Stimulated activated CD8-positive, alpha-beta memory T cell treated with anti-CD3 and anti-CD28 coated beads, Interleukin-4, amount 100 ng/mL, for 4 hours (primary cell): ENCODE measurements at places on chromosomes 11 and 22.

DNA sequence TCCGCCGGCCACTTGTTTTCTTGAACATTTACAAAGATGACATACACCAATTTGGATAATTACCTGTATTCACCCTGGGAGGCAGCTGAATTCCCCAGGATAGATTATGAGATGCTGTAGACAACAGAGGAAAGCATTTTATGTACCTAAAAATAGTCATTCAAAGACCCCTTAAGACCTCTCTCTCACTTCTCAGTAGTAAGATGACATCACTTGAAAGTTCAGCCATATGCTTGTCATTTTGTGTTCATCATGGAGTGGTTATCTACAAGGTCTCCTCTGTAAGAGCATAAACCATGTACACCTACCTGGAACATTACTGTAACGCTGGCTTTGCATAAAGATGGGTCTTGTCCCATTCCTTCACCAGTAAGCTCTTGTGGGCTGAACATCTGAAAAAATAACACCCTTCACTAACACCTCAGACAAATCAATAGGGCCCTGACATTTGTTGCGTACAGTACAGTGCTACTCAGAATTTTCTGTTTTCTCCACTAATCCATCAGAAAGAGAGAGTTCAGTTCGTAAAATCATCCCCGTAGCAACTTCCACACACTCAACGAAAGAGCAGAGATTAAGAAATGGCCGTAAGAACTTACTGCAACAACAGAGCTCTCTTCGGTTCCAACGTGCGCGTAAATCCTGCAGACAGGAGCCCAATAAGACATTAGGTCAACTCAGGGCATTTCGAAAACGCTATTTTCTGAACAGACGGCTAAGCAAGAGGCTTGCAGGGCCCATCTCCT, 15.6 kb upstream of the WDR74 start:
- DNase-seq: no peak

DNA sequence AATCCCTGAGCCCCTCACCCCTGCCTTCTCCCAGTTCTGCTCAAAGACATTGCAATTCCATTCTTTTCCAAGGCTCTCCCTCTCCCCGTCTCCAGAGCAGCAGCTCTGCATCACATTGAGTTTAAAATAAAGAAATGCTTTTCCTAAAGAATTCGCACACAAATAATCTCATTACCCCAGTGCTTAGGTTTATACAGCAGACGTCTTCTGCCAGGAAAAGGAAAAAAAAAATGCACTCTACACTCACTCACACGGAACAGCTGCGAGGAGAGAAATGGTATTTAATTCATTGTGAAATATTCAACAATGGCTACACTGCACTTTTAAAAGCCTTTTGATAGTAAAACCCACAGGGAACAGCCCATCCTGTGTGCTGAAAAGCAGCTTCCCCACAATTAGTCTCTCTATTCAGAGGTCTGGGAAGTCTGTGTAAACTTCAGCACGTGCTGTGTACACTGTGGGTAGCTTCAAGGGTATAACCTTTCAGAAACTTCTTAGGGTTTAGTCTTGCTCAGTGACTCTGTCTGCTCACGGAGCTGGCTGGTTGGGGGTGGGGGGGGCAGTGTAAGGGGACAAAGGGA, 42.8 kb downstream of the ETS1 start:
- no peak for DNase-seq

DNA sequence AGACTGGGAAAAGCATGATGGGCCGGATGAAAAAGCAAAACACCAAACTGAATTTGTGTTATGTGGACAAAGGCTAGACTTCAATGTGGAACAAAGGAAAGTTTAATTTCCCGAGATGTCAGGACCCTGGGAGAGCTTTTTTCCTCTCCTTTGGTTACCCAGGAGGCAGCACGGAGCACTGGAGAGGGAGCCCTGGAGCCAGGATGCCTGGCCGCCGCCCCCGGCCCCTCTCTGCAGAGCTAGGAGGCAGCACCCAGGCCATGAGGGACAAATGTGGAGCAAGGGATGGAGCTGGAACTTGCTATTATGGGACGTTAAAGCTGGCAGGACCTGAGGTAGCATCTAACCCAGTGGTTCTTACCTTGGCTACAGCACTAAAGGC, 108.9 kb downstream of the MORC2 start:
- no peak for DNase-seq

DNA sequence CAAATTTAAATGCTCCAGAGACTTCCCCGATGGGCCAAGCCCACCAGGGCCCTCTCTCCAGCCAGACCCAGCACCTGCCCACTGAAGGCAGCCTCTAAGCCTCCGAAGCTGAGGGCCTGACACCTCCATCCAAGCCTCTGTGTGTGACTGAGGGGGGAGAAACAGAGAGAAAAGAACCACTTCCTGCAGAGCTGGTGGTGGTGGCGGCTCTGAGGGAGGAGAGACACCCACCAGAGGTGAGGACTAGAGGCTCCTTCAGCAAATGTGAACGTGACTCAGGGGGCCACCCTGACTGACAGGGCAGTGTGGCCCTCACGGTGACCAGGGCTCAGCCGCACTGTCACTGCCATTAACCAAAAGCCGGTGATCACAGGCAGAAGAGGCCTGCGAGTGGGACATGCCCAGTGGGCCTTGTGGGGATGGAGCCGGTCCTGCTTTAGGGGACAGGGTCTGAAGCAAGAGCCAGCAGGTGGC, 31.0 kb upstream of the CD5 start:
- DNase-seq: no peak

DNA sequence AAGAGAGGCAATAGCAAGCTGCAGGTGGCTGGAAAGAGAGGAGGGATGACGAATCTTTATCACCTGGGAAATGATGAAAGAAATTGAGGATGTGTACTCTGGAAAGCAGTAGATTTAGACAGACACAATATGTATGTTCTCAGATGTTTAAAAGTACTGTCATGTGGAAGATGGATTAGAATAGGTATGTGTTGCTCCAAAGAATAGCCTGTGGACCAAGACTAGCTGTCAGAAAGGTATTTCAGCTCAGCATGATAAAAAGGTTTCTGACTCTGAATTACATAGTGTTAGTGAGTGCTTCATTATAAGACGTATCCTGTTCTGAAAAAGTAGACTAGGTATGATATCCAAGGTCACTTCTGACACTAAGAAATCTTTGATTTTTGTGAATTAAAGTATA, 322.4 kb downstream of the CNTN5 start:
- DNase-seq: no peak

DNA sequence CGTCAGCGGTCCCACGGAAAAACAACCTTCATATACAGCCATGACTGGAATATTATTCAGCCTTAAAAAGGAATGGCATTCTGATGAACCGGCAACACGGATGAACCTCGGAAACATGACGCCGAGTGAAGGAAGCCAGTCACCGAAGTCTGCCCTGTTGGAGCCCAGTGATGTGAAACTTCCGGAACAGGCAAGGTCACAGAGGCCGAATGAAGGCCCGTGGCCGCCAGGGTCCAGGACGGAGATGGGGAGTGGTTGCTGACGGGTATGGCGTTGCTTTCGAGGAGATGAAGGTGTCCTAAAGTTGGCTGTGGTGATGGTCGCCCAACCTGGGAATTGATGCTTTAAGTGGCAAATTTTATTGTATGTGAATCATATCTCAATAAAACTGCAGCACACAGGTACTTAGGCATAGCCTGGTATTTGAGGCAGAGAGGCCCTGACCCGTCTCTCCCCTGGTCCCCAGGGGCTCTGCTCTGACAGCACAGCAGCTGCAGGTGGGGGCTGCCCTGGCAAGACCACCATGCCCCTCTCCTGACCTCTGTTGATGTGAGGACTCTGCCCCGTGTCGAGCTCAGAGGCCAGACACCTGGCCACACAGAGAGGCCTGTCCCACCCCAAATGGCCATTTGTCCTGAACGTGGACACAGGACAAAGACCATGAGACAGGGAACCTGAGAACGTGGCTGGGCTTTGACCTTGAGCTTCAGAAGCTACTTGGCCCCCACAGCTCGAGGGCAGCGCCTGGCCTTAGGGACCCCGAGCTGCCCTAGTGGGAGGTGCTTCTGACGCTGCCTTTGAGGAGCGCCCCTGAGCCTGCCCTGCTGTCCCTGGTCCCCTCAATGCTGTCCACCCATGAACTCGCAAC, 1090.8 kb downstream of the BRD1 start:
- DNase-seq: no peak

DNA sequence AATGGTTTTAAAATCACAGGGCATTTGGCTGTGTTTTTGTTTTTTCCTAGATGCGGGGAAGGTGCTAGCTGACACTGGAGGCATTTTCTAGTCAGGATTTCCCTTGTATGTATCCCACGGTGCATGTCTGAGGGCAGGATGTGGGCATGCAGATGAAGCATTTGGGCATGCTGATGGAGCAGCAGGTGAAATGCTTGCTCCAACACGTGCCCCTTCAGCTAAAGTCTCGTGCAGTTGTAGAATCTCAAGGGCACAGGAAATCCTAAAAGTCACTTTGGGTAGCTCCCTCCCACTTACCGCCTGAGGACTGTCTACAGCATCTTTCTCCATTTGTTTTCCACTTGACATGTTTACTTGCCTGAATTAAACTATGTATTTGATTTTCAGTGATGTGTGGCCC, 429.4 kb upstream of the B3GAT1 start:
- no peak for DNase-seq

DNA sequence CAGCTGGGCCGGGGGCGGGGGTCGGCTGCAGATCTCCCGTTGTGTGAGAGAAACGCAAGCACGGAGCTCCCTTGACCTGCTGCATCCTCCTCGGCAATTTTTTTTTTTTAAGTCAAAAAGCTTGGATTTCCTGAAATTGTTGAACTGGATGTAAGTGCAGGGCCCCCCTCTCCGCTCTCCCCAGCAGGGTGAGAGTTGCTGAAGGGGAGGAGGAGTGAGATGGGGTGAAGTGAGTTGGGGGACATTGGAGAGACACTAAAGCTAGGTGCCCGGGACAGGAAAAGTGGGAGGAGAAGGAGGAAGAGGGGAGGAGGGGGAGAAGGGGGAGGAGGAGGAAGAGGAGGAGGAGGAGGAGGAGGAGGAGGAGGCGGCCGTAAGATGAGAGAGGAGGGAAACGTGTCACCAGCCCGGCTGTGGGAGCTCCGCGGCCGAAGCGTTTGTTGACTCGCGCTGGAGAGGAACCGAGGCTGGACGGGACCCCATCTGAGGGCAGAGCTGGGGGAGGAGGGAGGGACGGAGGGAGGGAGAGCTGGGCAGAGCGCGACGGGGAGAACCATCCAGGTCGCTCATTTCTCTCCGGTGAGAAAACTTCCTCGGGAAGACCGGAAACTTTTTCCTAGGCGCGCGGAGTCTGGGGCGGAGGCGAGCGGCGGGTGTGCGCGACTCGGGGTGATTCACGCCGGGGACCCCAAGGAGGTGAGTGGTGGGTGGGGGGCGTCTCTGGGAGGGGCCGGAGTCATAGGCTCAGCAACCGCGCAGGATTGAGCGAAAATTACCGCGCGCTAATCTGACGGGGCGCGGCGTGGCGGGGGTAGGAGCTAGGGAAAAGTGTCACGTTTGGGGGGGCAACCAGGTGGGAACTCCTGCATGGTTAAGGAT, 80.2 kb downstream of the PRR5L start:
- no peak for DNase-seq

DNA sequence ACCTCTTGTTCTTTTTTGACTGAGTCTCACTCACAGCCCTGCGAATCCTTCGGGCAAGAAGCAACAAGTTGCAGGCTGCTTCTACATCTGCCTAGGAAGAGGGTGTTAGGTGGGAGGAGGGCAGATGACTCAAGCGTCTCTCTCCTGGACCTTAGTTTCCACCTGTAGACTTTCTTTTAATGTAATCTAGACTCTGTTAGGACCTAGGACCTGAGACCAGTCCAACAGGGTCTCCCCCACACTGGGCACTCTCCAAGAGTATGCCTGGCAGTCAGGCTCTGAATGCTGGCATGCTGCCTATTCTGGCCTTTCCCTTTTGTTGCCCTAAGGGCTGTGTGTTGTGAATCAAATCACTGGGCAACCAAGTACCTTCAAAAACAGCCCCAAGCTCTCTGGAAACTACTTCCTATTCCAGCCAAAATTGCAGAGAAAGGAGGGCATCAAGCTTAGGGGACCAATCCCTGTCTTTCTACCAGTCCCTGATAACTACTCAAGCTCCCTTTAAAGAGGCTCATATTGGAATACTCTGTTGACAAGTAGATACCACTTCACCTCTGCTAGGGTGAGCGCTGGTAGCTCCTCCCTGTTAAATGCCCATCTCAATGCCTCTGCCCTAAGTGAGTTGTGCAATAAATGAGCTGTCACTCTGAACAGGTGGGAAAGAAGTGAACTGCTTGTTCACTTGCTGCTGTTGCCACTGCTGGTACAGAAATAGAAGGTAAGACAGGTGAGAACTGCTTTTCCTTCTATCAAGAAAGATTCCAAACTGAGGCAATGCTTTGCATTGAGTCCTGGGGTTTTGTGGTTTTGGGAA, at the start of gene BBOX1:
Gene BBOX1, plus strand, starts transcription at position 514 of the 814 bp plus-strand sequence. CDS start 14,616 bp downstream, outside the sequence.
- DNase-seq: no peak
